ENCODE measurements at places on chromosomes 1 and 21. TPM values are rescaled to one million over a fixed set of nuclear protein-coding genes. Genes with fewer than 3 reads are reported as not detected.

MAP3K21 gene
- 1.5 TPM for polyA plus RNA-seq

DNASE2B gene
- not detected for polyA plus RNA-seq

NOTCH2NLA gene
- 61.7 TPM for polyA plus RNA-seq

VAMP4 gene
- 11.6 TPM for polyA plus RNA-seq

ANGPTL3 gene
- not detected for polyA plus RNA-seq

All from B cell (primary cell).